NCI-H2227 treated with DMSO at 0.1 percent for 48 hours (cell line): ENCODE measurements at places on chromosomes 7 and 10.

DNA sequence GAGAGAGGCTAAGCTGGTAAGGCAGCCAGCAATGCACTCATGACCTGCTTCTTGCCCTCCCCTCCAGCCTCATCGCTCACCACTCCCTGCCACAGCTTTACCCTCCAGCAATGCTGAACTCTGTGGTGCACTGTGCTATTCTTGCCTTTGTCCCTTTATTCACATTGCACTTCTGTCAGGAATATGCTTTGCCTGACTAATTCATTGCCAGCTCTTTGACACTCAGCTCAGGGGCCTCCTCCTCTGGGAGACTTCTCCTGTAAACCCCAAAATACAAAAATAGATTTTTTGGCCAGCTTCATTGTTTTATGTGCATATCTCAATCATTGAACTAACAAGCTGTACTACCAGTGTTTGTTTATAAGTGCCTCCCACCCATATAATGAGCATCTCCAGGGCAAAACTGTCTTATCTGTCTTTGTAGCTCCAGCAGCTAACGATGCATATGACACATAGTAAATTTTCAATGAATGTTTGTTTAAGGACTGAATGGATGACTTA, 8.2 kb downstream of the CNNM1 start:
- DNase-seq: no peak

DNA sequence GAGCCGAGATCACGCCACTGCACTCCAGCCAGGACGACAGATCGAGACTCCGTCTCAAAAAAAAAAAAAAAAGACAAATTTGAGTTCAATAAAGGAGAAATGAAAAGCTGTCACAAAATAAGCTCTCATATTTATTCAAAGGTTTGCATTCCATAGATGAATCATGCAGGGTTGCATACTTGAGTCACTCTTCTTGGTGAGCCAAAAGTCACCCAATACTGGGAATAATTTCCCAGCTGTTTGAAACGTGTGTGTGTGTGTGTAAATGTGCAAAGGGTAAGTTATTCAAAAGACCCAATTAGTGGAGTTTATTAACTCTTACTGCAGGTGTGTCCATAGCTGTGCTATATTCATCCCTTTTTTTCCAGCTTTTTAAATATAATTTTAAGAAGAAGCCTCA, 297.7 kb downstream of the CCDC3 start:
- DNase-seq: no peak

GRCh38 chr10:6530211-6530840, 49.8 kb downstream of the PRKCQ start:
- no peak for DNase-seq

- DNase-seq: peak; percentile 70
Observed at GRCh38 chr7:99137411-99138180, 6.3 kb downstream of the SMURF1 start.

- no peak for DNase-seq
Observed at GRCh38 chr10:75371010-75371409, 30.6 kb downstream of the ZNF503 start.

DNA sequence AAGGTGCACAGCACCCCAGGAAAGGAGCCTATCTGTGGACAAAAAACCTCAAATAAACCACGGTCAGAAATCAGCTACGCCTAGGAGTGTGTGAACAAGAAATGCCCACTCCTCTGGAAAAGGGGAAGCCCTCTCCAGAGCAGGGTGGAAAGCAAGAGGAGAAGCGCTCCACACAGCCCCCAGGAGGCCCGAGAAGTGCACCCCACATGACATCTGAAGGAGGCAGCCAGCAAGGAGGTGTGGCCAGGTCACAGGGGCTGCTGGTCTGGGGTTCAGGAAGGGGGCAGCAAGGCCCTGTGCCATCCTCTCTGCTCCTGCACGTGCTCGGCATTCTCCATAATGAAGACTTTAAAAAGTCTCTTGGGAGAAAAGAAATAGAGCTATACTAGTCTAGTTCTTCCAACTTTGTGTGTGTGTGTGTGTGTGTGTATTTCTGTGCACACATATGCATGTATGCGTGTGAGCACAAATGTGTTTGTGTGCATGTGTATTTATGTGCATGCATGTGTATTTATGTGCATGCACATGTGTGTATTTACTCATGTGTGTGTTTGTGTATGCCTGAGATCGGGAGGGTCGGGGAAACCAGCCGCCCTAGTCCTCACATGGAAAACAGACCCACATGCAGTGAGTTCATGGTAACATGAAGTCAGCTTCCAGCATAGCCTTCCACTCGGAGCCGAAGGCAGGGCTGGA, 76.5 kb downstream of the TNS3 start:
- no peak for DNase-seq

DNA sequence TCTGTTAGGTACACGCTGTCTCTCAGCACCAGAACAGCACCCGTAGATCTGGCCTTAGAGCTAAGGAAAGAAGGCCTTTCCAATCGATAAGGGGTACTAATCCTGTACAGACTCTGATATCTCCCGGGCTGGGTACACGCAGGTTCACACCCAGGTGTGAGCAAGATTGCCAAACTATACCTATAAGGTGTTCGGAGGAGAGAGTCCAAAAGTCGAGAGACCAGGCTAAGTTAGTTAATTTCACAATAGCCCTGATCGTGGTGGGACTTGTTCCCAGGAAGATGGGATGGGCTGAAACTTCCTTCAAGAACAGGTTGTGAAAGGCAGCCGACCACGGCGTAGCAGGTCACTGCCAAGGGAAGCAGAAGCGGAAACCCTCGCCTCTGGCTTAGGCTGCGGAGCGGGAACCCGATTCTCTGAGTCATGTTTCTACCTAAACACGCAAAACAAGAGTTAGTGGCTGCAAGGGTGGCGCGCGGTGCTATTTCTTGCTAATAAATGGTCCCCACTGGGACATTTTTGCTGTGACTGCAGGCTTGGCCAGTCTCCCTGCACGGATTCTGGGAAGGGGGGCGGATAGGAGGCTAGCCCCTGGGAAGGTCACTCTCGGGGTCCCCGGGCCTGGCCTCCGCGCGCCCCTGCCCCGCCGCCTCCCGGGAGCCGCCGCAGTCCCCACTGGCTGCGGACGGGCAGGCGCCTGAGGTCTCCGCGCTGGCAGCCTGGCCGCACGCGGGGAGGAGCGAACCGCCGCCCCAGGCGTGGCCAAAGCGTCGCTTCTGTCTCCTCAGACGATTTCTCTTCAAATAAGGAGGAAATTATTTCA, 75.4 kb upstream of the PDSS1 start:
- peak; percentile 17 for DNase-seq

DNA sequence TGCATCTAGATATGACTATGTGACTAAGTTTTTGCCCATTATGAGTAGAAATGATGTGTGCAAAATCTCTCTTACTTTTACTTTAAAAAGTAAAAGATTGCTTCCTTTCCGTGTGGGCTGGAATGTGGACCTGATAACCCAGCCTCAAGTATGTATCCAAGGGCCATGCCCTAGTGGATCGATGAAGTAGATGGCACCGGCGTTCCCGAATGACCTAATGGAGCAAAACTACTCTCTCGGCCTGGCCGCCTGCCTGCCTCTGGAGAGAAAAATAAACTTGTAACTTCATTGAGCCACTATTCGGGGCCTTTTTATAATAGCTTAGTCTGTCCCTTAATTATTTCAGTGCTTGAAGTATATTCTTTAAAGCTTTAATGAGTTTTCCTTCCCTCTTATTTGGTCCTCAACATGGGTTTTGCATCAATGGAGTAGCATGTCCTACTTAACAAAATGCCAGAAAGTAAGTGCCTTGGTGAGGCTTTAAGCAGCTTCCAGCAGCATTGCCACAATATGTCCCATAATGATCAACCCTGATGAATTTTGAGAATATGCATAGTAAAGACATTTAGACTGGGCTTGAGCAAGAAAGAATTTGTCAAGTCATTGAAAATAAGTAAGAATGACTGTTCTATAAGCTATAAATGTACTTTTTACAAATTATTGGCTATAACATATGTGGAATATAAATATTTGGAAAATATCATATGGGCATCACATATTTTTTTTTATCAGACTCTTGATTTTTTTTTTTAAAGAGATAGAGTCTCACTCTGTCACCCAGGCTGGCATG, 61.4 kb downstream of the PLXDC2 start:
- DNase-seq: no peak

- DNase-seq: no peak
Observed at GRCh38 chr10:17348501-17349349, 105.7 kb downstream of the ST8SIA6 start.

- DNase-seq: peak; percentile 18
Observed at GRCh38 chr7:101362334-101363195, at the start of gene COL26A1. Gene COL26A1, plus strand, starts transcription at chr7:101362875. Its CDS starts 158 bp downstream, at chr7:101363033.

DNA sequence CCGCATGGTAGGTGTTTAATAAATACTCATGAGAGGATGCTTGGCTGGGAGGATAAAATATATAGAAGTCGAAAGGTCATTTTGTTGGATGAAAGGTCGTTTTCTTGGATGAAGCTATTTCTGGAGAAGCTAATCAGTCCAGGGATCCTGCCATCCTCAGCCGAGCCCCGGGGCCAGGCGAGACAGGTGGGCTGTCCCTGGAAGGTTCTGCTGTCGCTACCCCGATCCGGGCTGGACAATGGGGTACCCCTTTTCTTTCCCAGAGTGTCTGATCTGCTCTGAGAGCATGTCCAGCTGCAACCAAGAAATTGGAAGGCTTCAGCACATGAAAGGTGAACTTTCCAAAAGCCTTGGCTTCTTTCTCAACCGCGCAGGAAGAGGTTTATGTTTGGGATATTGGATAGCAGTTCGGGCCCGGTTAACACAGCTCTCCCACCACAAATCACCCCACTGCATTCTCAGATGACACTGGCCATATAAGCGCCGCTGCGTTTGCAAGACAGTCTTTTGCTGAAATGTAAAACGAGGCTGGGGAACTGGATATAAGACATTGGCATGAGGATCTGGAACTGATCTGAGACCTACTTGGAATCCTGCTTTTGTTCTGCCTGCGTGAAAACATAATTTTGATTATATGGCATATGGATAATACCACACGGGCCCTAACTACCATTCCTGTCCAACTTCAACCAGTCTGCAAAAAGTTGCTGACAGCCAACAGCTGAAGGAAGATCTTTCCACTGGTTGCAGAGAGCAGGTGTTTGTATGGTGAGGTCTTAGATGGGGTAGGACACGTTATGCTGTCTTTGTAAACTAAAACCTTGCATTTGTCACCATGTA, 31.2 kb upstream of the MSRB2 start:
- DNase-seq: no peak

GRCh38 chr7:66557214-66558200, 71.2 kb upstream of the KCTD7 start:
- DNase-seq: peak; percentile 41

DNA sequence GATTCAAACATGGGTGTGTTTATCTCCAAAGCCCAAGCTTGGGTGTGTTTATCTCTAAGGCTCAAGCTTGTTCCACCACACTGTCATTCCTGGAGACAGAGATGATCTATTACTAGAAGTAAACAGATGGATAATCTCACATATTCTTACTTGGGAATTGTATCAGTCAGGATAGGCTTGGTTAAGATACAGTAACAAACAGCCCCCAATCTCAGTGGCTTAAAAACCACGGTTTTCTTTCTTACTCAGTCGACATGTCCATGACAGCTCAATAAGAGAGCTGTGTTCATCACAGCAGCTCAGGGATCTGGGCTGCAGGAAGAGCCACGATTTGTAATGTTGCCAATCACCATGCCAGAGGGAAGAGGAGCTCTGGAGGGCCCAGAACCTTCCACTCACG, 38.5 kb upstream of the LOXL4 start:
- DNase-seq: no peak

GRCh38 chr7:106176414-106177299, 64.5 kb upstream of the SYPL1 start:
- peak; percentile 42 for DNase-seq

DNA sequence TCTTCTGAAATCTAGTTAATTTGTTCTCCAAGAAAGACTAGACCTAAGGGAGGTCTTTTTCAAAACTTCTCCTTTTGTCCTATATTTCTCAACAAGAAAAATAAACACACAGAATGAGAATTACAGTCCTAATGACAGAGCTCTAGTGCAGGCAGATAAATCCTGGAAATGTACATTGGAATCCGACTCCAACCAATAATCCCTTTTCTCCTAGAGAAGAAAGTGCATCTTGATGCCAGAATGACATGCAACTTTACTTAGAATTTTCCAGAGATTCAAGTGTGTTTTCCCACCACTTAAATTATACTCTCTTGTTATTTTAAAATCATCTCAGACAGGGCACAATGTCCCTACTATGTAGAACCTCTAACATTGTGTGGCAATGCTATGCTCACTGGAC, 68.2 kb downstream of the MET start:
- no peak for DNase-seq

GRCh38 chr7:72159911-72160310, 252.2 kb downstream of the CALN1 start:
- no peak for DNase-seq

GRCh38 chr7:81190997-81191768, 272.3 kb upstream of the SEMA3C start:
- DNase-seq: no peak

DNA sequence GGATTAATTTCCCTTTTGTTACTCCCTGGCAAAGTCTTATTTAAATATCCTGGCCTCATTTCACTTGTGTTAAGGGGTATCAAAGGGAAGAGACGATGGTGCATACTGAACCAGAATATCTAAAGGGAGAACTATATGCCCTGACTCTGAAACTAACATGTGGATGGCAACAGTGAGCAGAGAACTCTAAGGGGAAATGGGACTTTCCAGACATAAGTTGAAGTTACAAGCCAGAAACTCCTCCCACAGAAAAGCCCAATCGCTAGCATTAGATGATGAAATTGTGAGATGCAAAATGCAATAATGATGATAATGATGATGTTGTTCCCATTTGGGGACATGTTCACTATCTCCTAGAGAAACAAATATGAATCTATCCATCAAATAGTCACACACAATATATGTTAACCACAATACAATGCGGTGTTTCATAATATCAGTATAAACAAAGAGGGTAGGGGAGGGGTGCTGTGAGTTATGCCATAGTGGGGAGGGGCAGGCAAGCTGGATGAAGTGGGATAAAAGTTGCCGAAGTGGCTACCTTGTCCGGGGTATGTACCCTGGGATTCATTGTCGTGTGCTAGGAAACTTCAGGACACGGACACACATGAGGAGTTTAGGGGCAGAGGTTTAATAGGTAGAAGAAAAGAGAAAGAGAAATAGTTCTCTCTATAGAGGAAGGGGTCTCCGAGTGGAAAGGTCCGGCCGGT, 37.1 kb downstream of the TMEM229A start:
- DNase-seq: no peak

- DNase-seq: no peak
Observed at GRCh38 chr10:18437486-18437885, 213.9 kb downstream of the NSUN6 start.

DNA sequence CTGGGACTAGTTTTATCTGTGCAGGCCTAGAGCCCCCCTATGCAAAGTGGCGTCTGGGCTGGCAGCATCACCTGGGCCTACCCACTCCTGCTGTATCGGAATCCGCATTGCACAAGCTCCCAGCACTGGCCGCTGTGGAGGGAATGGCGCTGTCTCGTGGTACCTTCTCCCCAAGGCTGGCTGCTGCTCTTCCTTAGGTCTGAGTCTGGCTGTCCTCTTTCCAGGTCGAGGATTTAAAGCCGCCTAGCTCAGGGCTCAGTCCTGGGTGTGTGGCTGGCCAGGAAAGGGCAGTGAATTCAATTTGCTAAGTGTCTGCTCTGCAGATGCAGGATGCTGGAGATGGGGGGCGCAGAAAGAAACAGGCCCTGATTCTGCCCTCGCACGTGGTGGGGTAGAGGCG, 44.7 kb downstream of the MGMT start:
- no peak for DNase-seq
